Activated naive CD4-positive, alpha-beta T cell (primary cell): ENCODE measurements at places on chromosomes 5 and 9.

- no peak for DNase-seq
Measured at GRCh38 chr9:111400564-111400898, 70.5 kb upstream of the OR2K2 start.

- DNase-seq, result no peak
Measured at GRCh38 chr5:76576450-76576849, 46.8 kb downstream of the F2RL2 start.

GRCh38 chr9:107042606-107043005 lies 179.6 kb downstream of the ZNF462 start:
- DNase-seq, result no peak

DNA sequence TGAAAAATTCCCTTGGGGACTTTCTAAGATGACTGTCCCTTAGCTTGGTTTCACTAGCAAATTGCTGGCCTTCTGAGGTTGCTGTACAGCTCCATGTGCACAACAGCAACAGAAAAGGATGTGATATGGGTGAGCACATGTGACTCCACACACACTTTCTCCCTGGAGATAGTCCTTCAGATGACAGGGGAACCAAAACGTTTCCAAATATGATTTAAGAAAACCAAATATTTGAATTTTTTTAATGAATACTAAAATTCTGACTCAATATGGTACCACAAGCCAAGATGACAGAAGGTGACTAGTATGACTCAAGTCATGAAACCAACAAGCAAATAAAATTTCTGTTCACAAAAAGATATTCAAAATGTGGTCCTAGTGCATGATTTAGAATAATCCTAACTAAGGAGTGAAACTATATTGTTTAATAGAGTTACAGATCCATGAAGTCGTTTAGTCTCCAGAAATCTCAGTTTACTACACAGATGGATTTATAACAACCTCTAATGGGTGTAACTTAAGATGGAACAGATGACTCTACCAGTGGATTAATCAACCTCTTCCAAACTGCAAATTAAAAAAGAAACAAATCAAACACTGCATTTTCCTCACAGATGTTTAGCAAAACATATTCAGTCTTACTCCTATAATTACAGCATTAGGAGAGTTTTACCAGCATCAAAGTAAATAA lies 144.8 kb upstream of the PIK3R1 start:
- DNase-seq, result no peak

GRCh38 chr5:175219366-175219765 lies 224.6 kb downstream of the DRD1 start:
- no peak for DNase-seq

DNA sequence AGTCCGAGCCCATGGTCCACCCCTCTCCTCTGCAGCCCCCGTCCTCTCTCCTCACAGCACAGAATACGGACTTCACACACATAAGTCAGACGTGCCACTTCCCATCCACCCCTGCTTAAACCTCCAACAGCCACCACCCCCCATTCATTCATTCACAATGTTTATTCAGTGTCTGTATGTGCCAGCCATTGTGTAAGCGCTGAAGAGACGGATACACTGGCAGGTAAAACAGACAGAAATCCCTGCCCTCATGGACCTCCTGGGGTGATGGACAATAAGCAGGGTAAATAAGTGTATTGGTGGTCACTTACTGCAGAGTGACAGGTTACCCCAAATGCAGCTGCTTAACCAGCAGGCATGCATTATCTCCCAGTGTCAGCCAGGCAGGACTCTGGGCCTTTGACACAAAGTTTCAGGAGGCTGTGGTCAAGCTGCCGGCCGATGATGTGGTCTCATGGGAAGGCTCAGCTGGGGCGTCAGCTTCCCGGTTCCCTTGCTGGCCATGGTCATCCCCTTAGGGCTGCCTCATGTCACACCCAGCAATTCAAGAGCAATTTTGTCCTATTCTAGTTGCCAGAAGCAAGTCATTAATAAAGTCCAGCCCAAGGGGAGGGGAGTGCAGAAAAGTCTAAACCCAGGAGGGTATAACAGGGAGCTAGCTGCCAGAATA lies 1.8 kb upstream of the PAXX start:
- no peak for DNase-seq

GRCh38 chr9:112562235-112562958 lies 75.8 kb downstream of the KIAA1958 start:
- DNase-seq, result no peak

- DNase-seq, result no peak
Measured at GRCh38 chr9:89189215-89189614, 10.6 kb upstream of the SHC3 start.

DNA sequence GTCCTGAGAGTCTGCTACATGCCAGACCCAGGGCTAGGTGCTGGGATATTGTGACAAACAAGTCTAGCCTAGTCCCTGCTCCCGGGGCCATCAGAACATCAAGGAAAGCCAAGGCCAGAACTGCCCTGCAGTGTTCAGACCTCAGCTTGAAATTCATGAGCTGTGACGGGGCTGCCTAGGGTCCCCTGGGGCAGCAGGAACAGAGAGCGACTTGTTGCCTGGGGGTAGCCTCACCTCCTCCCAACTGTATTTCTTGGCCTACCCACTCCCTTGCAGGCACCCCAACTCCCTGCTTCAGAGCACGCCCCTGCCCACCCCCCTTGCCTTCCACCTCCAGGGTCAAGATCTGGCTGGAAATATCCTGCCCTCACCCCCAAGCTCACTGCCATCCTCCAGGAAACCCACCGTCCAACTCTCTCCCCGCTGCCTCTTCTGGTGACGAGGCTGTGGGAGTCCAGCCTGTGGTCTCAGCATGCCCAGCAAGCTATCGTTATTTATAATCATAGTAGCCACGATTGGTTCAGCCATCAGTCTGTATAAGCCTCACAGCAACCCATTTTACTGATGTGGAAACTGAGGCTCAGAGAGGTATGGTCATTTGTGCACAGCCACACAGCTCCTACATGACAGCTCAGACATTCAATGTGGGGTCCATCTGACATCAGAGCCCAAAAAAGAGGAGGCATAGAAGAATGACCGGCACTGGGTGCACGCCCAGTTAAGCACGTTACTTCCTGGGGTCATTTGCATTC lies 10.7 kb downstream of the DNM1 start:
- DNase-seq, result no peak

DNA sequence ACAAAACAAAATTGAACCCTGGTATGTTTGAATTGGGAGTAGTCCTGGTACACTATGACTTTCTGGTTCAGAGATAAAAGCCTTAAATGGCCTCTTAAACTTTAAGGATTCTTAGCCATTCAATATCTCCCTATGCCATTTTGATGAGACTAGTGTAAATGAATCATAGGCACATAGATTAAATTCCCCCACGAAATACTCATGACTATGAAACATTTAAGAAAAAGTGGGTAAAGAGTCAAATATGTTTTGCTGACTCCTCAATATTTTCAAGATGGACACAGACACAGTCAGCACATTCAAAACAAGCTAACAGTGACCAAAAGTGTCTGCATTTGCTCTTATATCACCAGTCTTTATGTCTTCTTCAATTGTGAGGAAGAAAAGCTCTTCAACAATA lies 278.3 kb downstream of the PDE4D start:
- DNase-seq, result no peak

GRCh38 chr9:17824616-17825264 lies 245.9 kb downstream of the SH3GL2 start:
- no peak for DNase-seq

- DNase-seq, result no peak
Measured at GRCh38 chr5:172886974-172887501, 53.0 kb downstream of the ERGIC1 start.
